AG20443 (cell line): ENCODE measurements at places on chromosomes 13 and 19.

- no peak for DNase-seq
Observed at GRCh38 chr19:51012661-51013190, 6.8 kb downstream of the KLK10 start.

GRCh38 chr13:37107868-37108267 is 2.4 kb upstream of the CSNK1A1L start:
- DNase-seq: no peak

GRCh38 chr19:29370276-29370675 is 155.5 kb upstream of the VSTM2B start:
- DNase-seq: no peak

DNA sequence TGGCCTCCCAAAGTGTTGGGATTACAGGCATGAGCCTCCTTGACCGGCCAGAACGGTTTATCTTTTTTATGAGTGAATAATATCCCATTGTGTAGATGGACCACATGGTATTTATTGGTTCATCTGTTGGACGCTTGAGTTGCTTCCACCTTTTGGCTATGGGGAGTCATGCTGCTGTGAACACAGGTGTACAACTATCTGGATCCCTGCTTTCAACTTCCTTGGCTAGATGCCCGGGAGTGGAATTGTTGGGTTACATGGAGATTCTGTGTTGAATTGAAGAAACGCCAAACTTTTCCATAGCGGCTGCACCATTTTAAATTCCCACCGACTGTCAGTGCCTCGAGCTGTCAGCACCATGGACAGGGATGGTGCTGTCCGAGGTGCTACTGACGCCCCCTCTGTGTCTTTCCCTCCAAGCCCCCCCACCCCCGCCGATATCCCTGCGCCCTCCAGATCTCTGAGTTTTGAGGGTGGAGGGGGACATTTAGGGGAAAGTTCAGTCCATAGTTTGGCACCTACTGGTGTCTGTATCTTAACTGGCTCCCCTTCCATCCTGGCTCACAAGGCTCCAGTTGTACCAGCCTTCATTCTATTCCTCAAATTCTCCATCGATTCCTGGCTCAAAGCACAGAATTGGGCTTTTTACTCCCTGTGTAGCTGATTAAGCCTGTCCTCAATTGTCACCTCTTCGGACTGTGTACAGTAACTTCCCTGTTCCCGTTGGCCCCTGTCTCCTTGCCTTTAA is 27.3 kb downstream of the PNPLA6 start:
- no peak for DNase-seq

- peak; percentile 29 for DNase-seq
Observed at GRCh38 chr13:87123987-87124784, 547.0 kb upstream of the SLITRK5 start.

GRCh38 chr13:111269508-111269907 is 50.9 kb upstream of the TEX29 start:
- DNase-seq: no peak

GRCh38 chr19:19096641-19097627 is 33.1 kb downstream of the SLC25A42 start:
- no peak for DNase-seq

DNA sequence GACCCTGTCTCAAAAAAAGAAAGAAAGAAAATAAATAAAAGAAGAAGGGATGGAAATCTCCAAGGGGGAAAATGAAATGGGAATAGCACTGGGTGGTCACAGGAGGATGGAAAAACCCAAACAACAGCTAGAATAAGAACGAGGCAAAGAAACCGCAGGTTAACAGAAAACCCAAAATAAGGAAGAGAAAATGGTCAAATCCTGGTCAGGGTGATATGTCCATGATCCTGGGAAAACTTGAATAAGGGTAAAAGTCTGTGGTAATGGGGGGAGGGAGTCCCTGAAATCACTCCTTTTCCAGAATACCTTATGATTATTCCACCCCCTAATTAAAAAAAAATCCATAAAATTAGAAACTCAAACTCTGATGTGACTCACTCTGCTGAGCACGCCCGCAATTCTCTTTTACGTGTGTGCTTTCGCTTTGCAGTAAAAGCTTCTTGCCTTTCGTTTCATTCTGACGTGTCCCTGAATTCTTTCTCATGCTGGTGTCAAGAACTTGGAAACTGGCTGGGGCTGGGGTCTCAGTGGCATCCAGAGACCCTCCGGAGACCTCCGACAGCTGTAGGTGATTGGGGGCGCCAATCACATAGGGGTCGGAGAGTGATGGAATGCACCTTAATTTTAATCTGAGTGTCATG is 4.3 kb upstream of the NAXD start:
- no peak for DNase-seq

DNA sequence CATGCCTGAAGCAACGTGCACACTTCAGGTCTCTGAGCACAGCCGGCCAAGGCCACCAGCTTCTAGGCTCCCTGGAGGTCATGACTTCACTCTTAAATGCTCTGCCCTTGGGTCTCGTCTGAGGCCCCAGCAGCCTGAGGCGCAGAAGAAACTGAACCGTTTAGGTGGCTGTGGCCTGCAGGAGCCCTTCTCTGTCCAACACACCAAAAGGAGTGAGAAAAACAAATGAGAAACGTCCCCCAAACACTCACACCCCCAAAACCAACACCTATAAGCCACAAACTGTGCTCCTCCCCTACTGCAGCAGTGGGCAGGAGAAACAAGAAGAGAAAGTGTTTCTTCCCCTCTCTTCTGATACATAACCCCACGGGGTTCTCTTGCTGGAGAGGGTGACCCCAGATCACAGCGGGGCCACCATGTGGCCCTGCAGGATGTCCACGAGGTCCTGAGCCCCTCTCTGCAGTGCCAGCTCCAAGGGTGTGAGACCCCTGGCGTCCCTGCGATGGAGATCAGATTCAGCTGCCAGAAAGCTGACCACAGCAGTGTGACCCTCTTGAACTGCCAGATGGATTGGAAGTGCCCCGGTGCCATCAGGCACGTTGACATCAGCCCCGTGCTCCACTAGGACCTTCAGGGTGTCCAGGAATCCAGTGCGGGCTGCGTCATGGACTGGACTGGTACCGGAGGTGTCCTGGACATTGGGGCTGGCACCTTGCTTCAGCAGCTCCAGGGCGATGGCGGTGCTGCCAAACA is 1.0 kb upstream of the KRI1 start:
- no peak for DNase-seq

DNA sequence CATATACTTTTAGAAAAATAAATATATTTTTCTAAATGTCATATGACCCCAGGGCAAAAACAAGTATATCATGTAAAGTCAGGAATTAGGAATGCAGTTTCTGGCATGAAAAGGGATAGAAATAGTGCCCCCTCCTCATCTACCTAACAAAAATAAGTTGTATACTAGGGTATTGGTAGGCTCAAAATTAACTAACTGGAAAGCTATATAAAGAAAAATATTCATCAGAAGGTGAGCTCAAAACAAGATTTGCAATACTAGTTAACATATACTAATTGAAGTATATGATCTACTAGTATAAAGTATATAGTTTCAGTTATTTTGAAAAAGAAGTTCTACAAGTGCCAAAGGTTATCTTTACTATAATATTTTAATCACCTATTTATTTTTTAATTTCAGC is 200.2 kb downstream of the GPC5 start:
- DNase-seq: no peak

DNA sequence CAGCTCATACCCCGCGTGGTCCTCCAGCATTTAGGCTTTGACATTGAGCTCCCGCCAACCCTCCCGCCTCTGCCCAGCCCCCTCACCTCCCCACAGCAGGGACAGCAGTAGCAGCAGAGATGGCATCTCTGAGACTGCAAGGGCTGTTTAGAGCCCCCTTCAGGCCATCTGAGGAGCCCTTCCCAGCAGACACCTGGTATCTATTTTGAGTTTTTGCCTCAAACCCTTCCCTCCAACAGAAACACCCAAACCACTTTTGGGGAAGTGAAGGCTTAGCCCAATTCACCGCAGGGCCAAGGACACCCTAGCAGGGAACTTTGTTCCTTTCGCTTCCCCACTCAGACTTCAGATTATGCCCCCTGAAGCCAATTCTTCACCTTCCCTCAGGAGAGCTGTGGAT is 6.3 kb upstream of the ZNF175 start:
- DNase-seq: no peak

- DNase-seq: no peak
Observed at GRCh38 chr13:40439928-40440327, 226.5 kb downstream of the FOXO1 start.

DNA sequence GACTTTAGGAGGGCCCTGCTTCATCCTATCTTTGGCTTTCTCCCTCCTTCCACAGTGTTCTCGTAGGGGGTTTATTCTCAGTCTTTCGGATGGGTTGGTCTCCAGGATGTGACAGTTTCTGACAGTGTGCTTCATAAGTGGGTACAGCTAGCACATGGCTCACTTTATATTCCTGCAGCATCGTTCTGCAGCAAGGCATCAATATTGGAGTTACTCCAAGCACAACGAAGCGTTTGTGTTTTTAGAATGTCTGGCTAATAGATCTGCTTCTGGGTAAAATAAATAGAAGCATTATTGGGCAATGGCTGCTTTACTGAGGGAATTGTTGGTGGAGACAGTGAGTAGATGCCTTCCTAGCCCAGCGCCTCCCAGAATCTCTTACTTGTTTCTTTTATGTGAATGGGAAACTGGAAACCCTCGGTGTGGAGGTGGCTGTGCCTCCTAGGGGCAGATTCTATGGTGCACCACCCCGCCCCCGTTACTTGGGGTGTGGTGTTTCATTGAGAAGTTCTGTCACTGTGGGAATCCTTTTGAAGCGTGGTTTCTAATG is 2.0 kb downstream of the FARP1 start:
- peak; percentile 58 for DNase-seq

DNA sequence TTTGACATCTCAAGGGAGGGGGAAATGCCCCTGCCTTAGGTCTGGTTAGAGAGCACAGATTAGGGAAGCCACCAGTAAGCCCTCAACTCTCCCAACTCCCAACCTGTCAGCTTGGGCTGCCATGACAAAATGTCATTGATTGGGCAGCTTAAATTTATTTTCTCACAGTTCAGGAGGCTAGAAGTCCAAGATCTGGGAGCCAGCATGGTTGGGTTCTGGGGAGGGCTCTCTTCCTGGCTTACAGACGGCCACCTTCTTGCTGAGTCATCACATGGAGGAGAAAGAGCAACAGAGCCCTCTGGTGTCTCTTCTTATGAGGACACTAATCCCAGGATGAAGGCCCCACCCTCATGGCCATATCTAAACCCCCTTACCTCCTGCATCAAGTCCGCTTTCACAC is 24.2 kb downstream of the C19orf12 start:
- DNase-seq: no peak

DNA sequence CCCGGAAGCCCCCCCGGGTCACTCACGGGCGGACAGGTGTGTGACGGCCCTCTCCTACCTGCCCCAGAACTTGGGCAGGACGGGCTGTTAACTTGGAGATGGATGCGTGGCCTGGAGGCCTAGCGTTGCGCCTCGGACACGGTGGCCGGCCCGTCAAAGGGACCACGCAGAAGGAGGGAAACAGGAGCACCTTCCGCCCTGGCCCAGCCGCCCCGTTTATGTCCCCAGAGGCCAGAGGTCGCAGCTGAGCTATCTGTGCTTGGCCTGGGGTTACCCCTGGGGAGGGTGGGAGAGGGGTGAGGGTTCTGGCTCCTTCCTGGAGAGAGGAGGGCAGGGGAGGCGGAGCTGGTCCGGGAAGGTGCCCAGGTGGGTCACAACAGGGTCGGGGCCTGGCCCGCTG is 35.6 kb downstream of the GADD45B start:
- no peak for DNase-seq

DNA sequence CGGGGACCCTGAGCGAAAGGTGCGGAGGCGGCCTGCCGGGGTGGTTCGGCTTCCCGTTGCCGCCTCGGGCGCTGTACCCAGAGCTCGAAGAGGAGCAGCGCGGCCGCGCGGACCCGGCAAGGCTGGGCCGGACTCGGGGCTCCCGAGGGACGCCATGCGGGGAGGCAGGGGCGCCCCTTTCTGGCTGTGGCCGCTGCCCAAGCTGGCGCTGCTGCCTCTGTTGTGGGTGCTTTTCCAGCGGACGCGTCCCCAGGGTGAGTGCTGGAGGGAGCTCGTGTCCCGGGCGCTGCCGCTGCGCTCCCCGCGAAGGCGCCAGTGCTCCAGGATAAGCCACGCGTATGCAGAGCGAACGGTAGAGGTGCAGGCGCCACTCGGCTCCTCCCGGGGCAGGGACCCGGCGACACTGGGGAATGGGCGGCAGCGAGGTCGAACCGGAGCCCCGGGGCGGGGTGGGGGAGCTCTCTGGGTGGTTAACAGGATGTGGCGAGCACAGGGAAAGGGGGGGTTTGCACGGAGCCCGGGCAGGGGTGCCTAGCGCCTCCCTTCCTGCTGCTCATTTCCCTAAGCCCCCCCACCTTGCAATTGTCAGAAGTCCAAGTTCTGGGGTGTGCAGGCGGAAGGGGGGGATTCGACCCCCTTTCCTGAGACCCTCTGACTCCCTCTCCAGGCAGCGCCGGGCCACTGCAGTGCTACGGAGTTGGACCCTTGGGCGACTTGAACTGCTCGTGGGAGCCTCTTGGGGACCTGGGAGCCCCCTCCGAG is at the start of gene IL27RA:
IL27RA (plus strand) TSS at position 44 of the 762 bp plus-strand sequence; CDS start at position 155, 111 bp downstream.
- peak; percentile 58 for DNase-seq

- no peak for DNase-seq
Observed at GRCh38 chr19:32669310-32669709, 5.7 kb downstream of the ANKRD27 start.

- DNase-seq: no peak
Observed at GRCh38 chr13:76954538-76954937, 6.2 kb downstream of the ACOD1 start.

DNA sequence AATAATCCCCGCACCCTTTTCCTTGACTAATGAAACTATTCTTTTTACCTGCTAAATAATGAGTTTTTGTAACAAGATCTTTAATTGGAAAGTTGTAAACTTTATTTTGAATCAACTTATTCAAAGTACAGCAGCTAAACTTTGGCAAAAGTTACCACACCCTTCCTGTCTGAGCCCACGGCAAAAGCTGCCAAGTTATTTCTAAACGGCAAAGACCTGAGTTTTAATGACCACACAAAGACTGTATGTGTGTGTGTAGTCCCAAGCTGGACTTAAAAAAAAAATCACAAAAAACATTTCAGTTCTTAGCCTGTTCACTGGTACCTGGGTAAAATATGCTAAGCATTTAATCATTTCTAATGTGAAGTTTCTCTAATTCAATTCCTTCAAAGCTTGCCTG is 60.7 kb downstream of the ZAR1L start:
- DNase-seq: no peak

- DNase-seq: peak; percentile 83
Observed at GRCh38 chr19:12777217-12778016, 2.1 kb upstream of the HOOK2 start.

DNA sequence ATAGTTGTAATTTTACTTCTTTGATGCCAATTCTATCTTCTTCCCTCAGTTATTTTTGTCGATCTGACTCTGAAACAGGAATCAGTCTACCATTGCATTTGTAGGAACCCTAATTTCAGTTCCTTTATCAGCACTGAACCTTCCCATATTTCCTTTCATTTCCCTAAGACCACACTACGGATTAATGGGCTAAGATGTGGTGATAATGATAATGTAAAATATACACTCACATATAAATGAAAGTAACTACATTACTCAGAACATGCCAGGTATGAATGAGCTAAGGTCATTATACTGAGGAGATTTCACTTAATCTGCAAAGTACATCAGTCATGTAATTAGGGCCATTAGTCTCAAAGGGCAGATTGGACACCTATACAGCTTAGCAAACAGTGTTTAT is 60.2 kb upstream of the RFC3 start:
- no peak for DNase-seq

GRCh38 chr13:22357132-22357531 is 686.3 kb downstream of the FGF9 start:
- DNase-seq: peak; percentile 32

GRCh38 chr13:24261566-24261965 is 47.8 kb upstream of the C1QTNF9 start:
- DNase-seq: no peak

GRCh38 chr13:95540888-95541287 is 11.6 kb upstream of the CLDN10 start:
- DNase-seq: no peak
